ENCODE measurements at places on chromosomes 5 and 9.

- no peak for DNase-seq
These were observed 13.9 kb upstream of the FEM1C start for GRCh38 chr5:115558388-115558956.

GRCh38 chr5:76099286-76099702 is 16.1 kb downstream of the SV2C start:
- no peak for DNase-seq

- DNase-seq = no peak
These were observed 90.2 kb upstream of the BOD1 start for GRCh38 chr5:173706700-173707099.

DNA sequence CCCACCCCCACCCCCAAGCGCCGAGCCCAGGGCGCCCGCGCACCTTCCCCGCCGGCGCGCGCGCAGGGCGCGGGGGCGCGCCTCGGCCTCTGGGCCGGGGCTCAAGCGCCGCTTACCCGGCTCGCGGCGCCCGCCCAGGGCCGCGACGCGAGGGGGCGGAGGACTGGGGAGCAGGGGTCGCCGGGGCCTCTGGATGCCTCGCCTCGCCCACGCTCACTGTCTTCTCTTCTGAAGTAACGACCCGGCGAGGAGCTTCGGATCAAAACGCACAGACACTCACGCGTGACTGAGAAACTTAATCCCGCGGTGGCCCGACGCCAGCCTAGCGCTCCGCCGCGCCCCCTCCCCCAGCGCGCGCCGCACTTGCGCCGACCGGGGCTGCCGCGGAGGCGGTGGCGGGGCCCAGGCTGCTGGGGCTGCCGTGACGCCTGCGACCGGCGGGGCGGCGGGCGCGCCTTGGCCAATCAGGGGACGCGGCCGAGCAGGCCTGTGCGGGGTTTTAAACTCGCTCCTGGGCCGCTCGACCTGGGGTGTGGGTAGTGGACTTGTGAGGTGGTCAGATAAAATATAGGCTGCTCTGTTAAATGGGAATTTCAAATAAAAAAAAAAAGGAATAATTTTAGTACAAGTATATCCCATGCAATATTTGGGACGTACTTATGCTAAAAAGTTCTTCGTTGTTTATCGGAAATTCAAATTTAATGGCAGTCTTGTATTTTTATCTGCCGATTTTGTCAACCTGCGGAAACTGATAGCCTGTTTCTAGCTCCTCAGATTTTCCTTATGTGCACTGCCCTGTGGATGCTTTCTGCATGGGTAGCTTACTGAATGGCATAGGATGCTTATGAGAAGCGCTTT is at the start of gene MPDZ:
Gene MPDZ, minus strand, starts transcription at position 409 of the 858 bp plus-strand sequence. CDS start 29,377 bp downstream, outside the sequence.
- peak; percentile 10 for DNase-seq

GRCh38 chr9:134556531-134557068 is 85.0 kb upstream of the COL5A1 start:
- DNase-seq = no peak

- DNase-seq = no peak
These were observed 19.9 kb downstream of the TNFSF8 start for GRCh38 chr9:114910541-114910940.

- DNase-seq = no peak
These were observed at the start of gene VAV2 for GRCh38 chr9:133991964-133992779. VAV2 (minus strand) TSS chr9:133992324; CDS start chr9:133992278, 46 bp downstream.

DNA sequence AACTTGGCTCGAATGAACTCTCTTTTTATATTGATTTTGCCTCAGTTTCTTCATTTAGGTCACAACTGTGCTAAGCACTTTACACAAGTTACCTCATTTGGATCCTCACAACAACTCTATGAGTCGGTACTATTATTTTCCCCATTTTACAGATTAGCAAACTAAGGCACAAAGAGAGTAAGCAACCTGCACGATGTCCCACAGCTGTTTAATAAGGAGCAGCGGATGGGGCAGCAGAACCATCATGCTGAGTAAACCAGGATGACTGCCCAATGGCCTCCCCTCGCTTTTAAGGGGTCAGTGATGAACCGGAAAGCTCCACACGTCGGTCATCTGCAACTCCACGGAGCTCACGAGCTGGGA is 607 bp downstream of the PRELID2 start:
- peak; percentile 50 for DNase-seq

DNA sequence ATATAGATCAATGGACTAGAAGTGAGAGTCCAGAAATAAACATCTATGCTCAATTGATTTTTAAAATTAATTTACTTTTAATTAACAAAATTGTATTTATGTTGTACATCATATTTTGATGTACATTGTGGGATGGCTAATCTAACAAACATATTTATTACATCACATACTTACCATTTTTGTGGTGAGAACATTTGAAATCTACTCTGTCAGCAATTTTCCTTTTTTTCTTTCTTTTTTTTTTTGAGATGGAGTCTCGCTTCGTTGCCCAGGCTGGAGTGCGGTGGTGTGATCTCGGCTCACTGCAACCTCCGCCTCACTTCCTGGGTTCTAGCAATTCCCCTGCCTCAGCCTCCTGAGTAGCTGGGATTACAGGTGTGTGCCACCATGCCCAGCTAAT is 32.4 kb upstream of the SHB start:
- no peak for DNase-seq

DNA sequence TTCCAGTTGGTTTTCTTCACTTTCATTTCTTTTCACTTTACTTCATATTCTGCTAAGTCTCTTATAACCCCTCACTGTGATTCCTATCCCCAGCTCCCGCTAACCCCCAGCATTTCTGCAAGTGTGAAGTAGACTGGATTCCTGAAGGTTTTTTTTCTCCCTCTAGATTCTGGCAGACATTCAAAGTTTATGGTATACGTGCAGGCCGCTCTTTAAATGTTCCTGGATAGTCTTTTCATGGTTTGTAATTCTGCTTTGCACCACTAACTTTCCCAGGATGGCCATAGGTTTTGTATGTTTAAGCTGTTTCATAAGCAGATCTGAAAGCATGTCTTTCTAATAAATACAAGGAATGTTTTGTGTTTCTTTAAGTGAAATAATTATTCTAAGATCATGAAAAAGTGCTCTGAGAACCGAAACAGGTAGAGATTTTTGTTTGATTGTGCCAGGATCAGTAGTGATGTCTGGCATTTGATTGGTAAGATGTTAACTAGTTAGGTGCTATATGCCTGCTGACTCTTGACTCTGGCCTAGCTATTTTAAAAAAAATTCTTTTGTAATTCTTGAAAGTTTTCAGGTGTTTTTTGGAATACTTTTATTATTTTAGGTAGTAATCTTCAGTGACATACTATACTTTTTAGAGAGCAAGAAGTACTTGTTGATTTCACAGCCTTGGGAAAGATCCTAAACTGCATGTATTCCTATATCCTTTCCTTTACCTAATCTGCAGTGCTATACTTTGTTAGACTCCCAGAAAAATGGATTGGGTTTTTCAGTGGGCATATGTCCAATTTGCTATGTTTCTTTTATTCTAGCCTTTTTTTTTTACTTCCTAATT is 29.7 kb downstream of the CNOT6 start:
- no peak for DNase-seq

GRCh38 chr5:142145106-142145900 is 36.7 kb downstream of the NDFIP1 start:
- peak; percentile 87 for DNase-seq

DNA sequence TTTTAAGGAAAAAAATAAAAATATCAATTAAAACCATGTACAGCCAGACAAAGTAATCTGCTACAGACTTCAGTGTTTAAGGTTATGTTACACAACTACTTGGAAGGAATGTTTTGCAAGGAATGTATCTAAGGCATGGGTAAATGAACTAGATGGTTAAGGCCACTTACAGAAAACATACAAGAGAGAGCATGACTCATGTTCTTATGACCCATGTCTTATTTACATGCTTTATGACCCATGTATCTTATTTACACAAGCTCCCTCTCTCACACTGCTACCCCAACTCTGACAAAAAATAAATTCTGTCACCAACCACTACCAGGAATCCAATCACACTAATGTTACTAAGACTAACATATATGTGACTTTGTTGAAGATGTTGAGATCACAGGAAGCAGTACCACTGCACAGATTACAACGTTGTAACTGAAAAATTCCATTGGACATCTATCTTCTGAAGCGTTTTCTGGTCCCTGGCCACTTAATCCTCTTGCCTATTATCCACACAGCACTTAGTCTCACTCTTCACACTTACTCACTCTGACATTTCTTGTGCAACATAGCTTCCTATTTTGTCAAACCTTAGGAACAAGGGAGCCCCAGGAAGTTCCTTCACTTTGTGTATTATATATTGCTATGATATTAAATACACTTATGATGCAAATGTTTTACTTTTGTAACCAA is 1630.1 kb upstream of the C9orf72 start:
- no peak for DNase-seq

DNA sequence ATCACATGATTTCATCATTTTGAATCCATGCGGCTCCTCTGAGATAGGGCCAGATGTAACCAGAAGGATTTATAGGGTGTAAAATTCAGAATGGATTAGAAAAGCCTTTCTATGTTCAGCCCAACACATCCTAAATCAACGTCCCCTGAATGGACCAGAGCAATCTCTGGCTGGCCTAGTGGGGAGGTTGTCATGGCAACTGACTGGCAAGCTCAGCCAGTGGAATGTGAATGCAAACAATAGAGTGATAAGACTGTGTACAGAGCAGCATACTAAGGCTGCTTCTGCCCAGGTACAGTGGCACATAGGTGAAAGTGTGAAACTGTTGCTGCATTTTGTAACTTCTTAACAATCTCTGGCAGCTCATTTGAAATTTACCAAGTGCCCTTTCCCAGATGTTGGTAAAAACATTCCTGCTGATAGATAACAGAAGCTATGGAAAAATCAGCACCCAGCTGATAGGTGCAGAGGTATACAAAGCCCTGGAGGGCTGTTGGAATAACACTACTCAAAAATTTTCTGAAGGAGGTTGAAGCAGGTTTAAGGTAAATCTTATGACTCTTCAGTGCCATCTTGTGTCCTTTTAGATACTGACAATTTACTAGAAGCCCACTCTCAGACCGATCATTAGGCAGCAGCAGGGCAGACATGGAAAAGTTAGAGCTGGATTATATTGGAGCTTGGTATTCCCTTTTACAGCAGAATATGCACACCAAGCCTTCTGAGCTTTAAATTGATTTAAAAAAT is 267.2 kb downstream of the RAB3C start:
- peak; percentile 43 for DNase-seq

- DNase-seq = no peak
These were observed 55.2 kb downstream of the SLC28A3 start for GRCh38 chr9:84285381-84285780.

DNA sequence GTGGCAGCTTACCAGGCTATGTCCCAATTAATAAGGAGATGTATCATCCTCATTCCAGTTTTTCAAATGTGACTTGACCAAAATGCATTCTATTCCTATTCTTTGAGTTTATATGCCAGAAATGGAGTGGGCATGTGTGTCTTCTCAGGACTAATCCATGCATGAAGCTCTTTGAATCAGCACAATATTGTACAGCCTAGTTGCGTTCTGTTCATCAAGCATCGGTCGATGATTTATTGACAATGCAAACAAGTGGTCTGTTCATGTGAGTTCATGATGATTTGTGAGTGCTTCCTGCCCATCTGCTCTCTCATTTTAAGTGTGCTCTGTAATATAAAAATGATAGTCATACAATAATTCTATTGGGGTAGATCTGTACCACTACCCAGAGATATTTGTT is 48.3 kb downstream of the PALM2AKAP2 start:
- no peak for DNase-seq

DNA sequence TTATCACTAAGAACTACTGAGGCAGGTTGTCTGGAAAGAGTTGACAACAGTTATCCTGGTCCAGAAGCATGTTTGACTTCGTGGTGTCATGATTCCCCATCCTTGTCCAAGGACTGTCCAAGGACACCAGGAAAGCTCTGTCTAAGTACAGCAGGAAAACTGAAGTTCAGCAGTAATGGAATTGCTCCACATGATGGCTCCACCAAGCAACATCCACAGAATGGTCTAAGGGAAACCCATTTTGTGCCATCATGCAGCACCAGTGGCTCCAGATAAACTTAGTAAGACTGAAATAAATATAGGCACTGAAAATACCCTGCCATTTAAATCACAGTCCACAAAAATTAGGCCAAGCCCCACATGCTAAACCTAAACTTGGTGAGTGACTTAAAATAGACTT is 192.8 kb downstream of the CDH18 start:
- DNase-seq = no peak

- DNase-seq = no peak
These were observed 407.7 kb downstream of the PDE4D start for GRCh38 chr5:59485629-59486439.

- DNase-seq = no peak
These were observed 639.0 kb upstream of the TYRP1 start for GRCh38 chr9:12054235-12054634.

DNA sequence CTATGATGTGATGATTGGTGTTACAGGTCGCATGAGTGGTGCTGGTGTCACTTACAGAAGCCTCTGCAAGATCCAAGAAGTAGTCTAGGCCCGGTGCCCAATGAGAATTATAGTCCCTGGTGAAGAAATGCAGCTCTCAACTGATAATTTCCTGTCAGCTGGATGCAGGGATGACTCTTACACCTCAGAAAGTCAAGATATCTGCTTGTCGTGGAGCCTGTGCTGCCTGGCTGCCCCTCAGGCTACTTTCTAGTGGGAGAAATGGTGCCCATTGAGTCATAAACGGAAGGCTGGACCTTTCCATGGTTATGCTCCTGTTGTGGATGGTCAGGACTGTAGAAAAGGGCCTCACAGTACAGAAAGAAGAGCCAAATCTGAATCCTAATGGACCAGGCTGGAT is 46.8 kb upstream of the NXNL2 start:
- no peak for DNase-seq

DNA sequence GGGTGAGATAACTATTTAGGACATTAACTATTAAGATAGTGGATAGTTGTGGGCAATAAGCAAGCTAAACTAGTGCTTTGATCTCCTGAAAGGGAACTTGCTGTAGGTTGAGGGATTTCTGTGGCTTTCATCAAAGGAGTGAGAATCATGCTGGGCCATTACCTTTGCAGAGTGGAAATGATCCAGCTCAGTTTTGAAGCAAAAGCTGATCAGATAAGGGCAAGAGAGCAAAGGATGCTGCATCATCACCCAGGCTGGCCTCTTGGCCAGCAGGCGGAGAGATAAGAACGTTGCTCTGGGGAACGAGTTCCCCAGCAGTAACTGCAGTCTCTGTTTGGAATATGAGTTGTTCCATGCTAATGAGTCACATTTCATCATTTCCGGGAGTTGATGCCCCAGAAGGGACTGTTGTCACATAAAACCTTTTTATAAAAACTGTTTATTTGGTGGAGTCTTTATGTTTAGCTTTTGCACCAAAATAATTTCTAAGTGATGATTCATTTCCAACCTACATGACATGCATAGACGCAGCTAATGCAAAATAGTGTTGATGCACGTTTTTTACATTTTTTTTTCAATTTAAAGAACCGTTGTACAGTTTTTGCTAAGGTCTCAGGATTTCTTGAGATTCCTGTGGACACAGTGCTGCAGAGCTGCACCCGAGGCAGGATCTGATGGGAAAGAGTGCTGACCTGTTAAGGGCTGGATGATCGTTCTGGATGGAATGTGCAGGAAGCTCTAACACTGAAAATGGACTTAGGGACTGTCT is 99.3 kb downstream of the ACTBL2 start:
- peak; percentile 76 for DNase-seq

- DNase-seq = no peak
These were observed 71.9 kb downstream of the USP20 start for GRCh38 chr9:129907201-129907600.
